ENCODE measurements at places on chromosomes 4 and X.

DNA sequence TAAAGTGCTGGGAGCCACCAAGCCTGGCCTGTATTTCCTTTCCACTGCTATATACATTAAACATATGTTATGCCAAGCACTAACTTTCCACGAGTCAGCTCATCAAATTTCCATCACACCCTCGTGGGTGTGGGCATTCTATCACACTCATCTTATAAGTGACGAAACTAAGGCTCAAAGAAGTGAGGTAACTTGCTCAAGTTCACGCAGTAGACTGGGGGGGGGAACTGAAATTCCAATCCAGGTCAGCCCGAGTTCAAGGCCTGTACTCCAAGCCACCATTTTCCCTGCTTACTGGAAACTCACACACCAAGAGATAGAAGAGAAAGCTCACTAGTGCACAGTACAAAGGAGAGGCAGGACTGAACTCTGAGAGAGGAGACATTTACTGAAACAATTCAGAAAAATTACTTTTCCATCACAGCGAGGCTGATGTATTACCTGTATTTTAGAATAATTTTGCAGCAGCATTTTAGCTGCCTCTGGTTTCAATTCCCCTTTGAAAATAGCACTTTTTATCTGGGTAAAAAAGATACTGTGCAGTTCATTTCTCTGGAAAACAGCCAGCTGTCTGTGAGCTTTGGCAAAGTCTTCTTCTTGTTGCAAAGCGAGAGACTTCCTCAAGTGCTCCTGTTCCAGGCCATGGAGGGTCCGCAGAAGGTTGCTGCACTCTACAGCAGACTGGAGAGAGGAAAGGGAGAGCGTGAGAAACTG, 76.8 kb downstream of the EVC2 start:
- DNase-seq = peak; percentile 32

- DNase-seq = no peak
Measured at GRCh38 chr4:68476191-68476590, 28.9 kb downstream of the TMPRSS11E start.

- no peak for DNase-seq
Measured at GRCh38 chrX:19902110-19902509, 14.7 kb upstream of the SH3KBP1 start.

GRCh38 chr4:64799751-64800150, 390.5 kb upstream of the TECRL start:
- no peak for DNase-seq

DNA sequence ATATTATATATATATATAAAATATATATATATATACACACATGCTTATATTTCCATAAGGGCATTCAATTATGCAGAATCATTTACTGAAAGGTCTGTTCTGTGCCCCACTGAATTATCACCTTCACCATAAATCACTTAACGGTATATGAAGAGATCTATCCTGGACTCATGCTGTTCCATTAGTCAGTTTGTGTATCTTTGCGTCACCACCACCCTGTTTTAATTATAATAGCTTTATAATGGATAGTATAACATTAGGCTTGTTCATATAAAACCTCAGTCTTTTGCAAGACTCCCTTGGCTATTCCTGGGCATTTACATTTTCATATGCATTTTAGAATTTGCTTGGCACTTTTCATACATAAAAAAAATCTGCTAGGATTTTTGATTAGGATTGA, 19.1 kb downstream of the WDR17 start:
- no peak for DNase-seq

DNA sequence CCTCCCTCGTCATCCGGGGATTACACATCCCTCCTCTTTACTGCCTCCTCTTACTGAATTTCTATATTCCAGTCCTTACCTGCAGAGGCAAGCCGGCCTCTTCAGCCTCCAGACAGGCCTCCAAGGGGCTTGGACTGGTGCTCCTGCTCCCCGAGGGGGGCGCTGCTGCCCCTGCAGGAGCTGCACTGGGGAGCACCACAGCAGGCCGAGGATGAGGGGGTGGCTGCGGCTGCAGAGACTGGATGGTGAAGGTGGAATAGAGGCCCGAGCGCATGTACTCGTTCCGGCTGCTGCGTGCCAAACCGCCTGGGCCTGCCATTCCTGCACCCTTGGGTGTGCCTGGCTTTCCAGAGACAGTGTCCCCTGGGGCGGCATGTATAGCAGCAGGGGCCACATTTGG, 9.1 kb upstream of the CFP start:
- no peak for DNase-seq

GRCh38 chrX:110123331-110123782, 120.4 kb downstream of the TMEM164 start:
- no peak for DNase-seq

DNA sequence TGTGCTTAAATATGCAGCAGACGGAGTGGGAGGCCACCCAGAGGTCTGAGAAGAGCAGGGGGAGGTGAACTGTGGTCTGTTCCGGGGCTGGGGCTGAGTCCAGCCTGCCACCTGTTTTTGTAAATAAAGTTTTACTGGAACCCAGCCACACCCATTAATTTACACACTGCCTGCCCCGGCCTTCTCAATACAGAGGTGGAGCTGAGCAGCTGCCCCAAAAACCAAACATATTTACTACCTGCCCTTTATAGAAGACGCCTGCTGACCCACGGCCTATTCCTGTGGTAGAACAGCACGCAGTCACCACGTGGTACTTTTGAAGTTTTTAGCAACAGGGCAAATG, 45.9 kb downstream of the FGFRL1 start:
- no peak for DNase-seq

- no peak for DNase-seq
Measured at GRCh38 chr4:6200922-6201362, 593 bp upstream of the JAKMIP1 start.

GRCh38 chr4:110612631-110613269, 10.1 kb downstream of the PITX2 start:
- no peak for DNase-seq

- DNase-seq = no peak
Measured at GRCh38 chrX:5474282-5474681, 754.4 kb downstream of the NLGN4X start.

- peak; percentile 49 for DNase-seq
Measured at GRCh38 chr4:139299536-139299935, 1.8 kb upstream of the NAA15 start.

- no peak for DNase-seq
Measured at GRCh38 chrX:113920661-113921060, 663.2 kb upstream of the HTR2C start.

DNA sequence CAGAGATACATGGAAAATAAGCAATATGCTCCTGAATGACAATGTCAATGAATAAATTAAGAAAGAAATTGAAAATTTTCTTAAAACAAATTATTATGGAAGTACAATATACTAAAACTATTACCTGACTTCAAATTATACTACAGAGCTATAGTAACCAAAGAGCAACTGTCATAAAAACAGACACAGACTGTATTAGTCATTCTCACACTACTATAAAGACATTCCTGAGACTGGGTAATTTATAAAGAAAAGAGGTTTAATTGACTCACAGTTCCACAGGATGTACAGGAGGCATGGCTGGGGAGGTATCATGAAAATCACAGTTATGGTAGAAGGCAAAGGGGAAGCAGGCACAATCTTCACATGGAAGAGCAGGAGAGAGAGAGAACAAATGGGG, 60.0 kb upstream of the CYSLTR1 start:
- no peak for DNase-seq

- DNase-seq = peak; percentile 53
Measured at GRCh38 chrX:25344161-25344936, 328.6 kb upstream of the ARX start.

GRCh38 chrX:25202827-25203226, 187.1 kb upstream of the ARX start:
- DNase-seq = no peak

- no peak for DNase-seq
Measured at GRCh38 chr4:168647646-168648375, 151.0 kb downstream of the PALLD start.

- no peak for DNase-seq
Measured at GRCh38 chr4:139776235-139776634, 110.6 kb downstream of the MGST2 start.

GRCh38 chr4:46329118-46329976, 60.6 kb downstream of the GABRA2 start:
- DNase-seq = peak; percentile 30

GRCh38 chrX:112164420-112164819, 81.8 kb upstream of the TRPC5 start:
- DNase-seq = no peak

GRCh38 chrX:41303013-41303412, 30.9 kb upstream of the DDX3X start:
- peak; percentile 89 for DNase-seq

DNA sequence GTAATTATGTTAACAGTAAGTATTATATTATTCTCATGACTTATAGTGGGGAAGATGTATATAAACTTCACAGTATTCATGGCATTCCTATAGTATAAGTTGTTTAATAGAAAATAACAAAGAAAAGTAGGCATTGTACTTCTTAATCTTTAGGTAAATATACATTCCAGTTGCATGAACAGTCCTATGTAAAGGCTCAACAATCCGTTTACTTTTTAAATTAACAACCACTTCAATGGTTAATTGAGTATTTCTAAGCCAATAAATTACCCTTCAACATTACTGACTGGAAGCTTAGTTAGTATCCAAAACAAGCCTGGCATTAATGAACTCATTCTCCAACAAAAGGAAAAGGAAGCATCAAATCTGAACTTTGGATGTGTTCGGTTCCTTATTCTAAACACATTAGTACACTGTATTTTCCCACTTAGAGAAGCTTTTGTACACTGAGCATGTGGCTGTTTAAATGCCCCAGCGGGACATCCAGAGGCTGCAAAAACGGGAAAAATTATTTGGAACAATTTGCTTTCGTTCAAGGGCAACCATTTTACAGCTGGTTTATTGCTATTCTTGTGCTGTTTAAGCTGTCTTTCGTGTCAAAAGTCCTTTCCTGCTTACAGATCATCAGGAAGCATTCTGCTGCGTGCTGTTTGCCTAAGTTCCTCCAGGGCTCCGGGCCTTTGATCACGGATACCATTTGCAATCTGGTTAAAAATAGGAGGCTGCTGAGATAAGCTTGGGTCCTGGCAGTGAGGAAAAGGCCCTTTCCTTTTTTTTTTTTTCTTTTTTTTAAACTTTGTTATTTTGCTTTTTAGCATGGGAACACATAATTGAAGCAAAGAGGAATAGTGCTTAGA, 460.3 kb downstream of the SPRY1 start:
- DNase-seq = peak; percentile 31

- DNase-seq = peak; percentile 74
Measured at GRCh38 chrX:38426785-38427184, 74.4 kb downstream of the OTC start.

GRCh38 chr4:155738548-155738947, 20.3 kb upstream of the GUCY1B1 start:
- no peak for DNase-seq

DNA sequence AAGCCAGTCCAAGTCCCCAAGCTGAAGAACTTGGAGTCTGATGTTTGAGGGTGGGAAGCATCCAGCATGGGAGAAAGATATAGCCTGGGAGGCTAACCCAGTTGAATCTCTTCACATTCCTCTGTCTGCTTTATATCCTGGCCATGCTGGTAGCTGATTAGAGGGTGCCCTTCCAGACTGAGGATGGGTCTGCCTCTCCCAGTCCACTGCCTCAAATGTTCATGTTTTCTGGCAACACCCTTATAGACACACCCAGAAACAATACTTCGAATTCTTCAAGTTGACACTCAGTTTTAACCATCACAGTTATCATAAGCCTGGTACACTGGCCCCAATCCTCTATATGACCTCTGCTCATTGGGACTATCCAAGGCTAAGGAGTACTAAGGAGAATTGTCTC, 124.1 kb upstream of the WDR1 start:
- DNase-seq = no peak

DNA sequence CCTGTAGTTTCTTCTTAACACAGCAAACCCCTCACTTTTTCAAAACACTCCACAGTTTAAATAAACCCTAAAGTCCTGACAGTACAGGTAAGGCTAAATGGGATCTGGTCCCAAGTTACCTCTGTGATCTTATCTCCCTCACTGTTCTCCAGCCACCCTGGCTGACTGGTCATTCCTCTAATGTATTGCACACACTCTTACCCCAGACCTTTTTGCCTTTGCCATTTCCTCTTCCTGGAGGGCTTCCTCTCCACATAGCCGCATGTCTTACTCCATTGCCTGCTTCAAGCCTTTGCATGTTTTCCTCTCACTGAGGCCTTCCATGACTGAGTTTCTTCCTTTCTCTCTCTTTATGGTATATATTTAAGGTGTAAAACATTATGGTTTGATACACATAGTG, 19.5 kb upstream of the ANXA3 start:
- peak; percentile 25 for DNase-seq

- peak; percentile 28 for DNase-seq
Measured at GRCh38 chrX:139187738-139188137, 342.8 kb upstream of the F9 start.

GRCh38 chrX:44536198-44536597, 6.5 kb downstream of the FUNDC1 start:
- no peak for DNase-seq

- no peak for DNase-seq
Measured at GRCh38 chr4:123522646-123523045, 126.1 kb downstream of the SPRY1 start.

GRCh38 chr4:4428966-4429875, 42.3 kb downstream of the NSG1 start:
- DNase-seq = no peak

DNA sequence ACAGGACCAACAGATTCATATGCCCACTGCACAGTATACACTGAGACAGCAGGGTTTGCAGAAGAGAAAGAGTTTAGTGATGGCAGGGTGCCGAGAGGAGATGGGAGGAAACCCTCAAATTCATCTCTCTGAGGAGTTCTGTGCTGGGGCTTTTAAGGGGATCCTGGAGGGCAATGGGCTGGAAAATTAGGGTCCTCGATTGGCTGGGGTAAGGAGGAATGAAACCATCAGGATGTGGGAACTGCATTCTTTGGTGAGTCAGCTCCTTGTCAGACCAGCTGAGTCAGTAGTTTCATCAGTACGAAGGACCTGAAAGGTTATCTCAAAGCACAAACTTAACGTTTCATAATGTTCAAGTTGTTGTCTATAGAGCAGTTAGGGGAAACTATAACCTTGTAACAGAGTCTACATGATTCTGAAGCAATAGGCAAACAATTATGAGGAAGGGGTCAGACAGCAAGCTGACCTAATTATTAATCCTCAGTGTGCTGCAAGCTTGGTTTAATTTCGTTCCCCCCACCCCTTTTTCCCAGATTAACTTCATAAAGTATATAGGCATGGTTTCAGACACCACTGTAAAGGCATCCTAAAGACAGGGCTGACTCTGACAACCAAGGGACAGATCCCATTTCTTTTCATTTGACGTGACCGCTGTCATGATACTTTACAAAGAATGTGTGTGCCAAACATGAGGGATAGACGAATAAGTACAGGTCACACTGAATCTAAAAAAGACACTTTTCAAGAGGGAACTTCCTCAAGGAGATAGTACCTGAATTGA, 1.5 kb upstream of the MSMO1 start:
- peak; percentile 90 for DNase-seq

- DNase-seq = no peak
Measured at GRCh38 chr4:139763205-139763604, 97.6 kb downstream of the MGST2 start.

GRCh38 chrX:154044091-154044490, 24.4 kb upstream of the IRAK1 start:
- DNase-seq = no peak

- DNase-seq = no peak
Measured at GRCh38 chr4:71290476-71290875, 48.3 kb upstream of the SLC4A4 start.

GRCh38 chr4:163495900-163496299, 1.4 kb downstream of the TMA16 start:
- DNase-seq = no peak

Data from epithelial cell of esophagus (primary cell).